ENCODE measurements at places on chromosomes 16 and 17.

- DNase-seq = no peak
Observed at GRCh38 chr17:72025113-72025512, 95.7 kb upstream of the SOX9 start.

DNA sequence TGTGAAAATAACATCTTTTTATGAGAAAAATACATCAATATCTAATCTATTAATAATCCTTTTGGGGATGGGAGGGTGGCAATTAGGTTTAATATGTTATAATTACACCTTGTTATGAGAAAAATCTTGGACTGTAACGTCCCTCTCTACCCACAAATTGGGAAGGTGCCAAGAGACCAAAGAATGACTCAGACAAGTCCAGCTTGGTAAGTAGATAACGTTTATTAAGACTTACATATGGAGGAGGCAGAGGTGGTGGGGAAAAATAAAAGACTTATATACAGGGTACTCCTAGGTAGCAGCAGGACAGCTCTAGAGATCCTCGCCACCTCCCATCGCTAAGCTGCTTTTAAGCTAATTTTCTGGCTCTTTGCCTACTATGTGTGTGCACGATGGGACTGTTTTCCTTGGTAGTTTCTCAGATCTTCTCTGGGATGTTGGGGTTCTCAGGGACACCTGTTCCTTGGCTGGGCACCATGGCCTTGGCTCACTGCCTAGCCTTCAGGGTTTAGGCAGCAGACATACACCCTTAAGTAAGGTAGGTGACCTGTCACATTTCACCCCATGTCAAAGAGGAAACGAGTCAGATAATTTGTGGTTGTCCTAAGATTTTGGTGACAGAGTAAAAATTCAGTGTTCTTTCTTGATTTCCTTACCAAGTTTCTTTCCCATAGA lies 31.5 kb downstream of the RBL2 start:
- no peak for DNase-seq

- no peak for DNase-seq
Observed at GRCh38 chr17:17516941-17517720, 20.9 kb upstream of the RASD1 start.

DNA sequence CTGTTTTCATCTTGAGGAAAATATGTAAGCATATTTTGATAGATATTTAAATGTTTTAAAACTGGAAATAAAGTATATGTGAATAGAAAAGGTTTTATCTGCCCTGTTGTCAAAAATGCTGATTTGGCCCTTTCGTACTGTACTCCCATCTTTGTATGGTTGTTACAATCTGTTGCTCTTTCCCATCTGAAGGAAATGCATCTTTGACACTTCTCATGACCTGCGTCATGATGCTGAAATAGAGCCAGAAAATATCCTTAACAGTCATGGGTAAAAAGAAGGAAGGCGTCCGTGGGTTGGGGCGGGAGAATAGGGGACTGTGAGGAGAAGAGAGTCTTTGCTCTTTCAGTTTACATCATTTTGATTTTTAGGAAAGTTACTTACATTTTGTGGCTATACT lies 327.7 kb downstream of the BCAS3 start:
- no peak for DNase-seq

DNA sequence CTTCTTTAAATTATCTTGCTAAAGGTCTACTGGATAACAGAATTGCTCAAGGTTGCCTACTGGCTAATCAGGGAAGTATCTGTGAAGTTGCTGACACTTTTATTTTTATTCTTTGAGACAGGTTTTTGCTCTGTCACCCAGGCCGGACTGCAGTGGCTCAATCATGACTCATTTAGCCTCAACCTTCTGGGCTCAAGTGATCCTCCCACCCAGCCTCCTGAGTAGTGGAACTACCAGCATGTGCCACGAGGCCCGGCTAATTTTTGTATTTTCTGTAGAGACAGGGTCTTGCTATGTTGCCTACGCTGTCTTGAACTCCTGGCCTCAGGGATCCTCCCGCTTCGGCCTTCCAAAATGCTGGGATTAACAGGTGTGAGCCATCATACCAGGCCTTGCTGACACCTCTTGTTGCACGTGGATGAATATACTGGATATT lies 43.1 kb downstream of the GLG1 start:
- DNase-seq = no peak

GRCh38 chr16:70378869-70379493 lies 32.3 kb downstream of the DDX19A start:
- DNase-seq = no peak

- no peak for DNase-seq
Observed at GRCh38 chr17:29240968-29241963, 5.4 kb upstream of the CRYBA1 start.

- DNase-seq = no peak
Observed at GRCh38 chr17:18121144-18121910, 12.8 kb downstream of the MYO15A start.

DNA sequence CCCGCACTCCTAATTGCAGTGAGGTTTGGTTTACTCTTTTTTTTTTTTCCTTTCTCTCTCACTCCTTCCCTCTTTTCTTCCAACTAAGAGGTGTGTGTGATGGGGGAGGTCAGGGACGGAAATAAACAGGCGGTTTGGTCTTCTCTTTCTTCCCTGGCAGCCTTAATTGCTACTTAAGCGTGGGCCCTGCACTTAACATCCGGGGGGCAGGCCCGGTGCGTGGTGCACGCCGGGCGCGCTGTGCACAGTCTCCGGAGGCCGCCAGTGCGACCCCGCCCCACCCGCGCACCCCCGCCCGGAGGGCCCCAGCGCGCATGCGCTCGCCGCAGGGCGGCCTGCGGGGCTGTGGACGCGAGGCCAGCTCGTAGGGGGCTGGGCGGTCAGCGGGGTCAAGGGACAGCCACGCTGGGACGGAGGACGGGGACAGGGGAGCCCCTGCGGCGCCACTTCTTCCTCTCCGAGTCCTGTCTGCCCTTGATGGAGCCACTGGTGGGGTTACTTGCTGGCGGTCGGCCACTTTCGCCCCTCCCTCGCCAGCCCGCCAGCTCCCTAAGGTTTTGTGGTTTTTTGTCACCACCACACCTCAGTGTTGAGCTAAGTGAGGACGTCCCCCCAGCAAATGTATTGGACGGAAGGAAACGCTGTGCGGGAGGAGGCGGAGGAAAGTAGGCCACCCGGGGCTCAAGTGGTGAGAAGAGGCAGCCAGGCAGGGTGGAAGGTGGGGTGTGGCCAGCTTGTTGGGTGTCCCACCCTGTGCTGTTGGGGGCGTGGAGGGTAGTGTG lies 120.9 kb downstream of the MRM1 start:
- peak; percentile 45 for DNase-seq

DNA sequence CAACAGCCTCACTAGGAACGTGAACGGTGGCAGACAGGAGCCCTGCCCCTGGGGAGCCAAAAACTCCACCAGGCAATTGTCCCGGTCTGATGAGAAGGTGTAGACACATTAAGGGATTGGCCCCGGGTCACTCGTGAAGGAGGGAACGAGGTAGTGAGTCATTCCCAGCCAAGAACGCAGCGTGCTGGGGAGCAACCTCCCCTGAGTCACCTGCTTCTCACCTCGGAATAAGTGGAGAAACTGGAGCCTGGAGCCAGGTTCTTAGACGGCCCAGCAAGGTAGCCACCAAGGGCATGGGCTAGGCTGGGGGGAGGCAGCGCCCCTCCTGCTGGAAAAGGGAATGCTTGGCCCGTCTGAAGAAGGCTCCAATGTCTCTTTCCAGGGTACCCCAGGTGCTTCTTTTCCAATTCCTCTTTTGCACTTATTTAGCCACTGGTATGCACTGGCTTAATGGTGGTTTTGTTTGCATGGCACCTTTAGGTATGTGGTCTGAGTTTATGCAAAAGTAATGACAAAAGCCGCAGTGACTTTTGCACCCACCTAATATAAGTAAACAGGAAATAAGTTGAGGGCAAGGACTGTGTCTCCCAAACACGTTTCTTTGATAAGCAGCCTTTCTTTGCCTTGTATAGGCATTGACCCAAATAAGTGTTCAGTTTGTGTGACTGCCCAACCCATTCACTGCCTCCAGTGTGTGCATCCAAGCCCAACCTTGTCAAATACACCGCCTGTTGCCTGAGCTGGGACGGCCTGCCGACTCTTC lies 1.8 kb upstream of the HELZ start:
- DNase-seq = no peak

DNA sequence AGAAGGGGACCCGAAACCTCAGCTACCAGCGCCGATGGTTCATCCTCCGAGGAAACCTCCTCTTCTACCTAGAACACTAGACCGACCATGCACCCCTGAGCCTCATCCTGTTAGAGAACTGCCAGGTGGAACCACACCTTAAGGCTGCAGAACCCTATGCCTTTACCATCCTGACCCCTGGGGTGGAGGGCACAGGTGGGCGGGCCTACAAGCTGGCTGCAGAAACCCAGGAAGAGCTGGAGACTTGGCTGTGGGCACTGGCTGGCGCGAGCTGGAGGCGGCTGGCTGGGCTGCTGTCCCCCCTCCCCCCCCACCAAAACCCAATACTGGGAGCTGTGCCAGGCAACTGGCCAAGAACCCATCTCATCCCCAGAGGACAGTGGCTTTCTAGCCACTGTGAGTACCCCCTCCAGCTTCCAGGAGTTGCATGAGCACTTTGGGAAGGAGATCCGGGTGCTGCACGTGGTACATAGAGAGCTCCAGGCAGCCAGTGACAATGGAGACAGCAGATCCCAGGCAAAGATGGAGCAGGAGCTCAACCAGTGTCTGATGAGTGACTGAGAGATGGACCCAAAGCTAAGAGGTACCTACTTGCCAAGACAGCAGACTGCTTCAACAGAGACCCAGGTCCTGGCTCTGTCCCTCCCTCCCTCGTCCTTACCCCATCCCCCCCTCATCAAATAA lies 1.4 kb upstream of the CD2BP2 start:
- no peak for DNase-seq

DNA sequence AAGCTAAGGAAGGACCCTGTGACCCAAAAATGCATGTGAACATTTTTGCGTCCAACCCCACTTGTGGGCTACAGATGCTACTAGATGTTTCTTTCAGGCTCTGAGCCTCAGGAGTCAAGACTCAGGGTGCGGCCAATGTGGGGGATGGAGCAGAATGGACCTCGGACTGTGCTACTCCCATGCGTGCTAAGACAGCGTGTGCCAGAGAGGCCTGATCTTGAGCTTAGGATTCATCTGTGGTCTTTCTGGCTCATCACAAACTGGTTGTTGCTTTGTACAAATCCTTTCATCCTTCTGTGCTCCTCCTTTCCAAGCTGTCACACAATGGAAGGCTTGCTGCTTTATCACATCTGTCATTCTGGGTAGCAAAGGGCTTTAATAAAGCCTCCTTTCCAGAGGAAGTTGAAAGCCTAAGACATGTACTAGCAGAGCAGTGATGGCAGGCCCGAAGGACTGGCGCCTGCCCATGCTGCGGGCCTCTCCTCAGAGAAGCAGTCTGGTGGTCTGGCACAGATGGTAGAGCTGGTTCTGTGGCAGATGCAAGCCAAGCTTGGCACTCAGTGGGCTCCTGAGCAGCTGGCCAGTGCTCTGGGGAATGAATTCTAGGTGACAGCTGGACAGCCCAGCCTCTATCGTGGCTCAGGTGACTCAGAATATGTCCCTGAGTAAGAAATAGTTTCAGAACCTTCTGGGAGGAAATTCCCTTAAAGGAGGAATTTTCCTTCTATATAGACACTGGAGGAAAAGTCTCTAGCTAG lies 27.8 kb downstream of the COG4 start:
- DNase-seq = no peak

GRCh38 chr16:57941016-57941664 lies 29.8 kb downstream of the CNGB1 start:
- no peak for DNase-seq

GRCh38 chr17:76240461-76241203 lies at the start of gene RNF157:
Gene RNF157, minus strand, starts transcription at chr17:76240493. Its CDS starts 253 bp downstream, at chr17:76240240.
- peak; percentile 76 for DNase-seq

DNA sequence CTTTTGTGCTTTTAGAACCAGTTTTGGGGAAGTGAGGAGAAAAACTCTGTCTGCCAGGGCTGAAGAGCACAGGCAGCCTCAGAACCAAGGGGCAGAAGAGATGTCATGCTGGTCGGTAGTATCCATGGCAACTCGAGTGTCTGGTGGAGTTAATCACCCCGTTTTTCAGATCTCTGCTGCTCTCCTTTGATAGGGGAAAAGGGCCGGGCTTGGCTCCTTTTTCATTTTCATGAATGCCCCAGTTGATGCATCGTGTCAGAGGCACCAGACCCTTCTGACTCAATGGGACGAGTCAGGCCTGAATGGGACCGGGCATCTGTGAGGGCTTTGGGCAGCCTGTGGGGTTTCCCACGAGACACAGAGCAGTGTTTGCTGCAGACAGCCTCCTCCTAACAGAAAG lies 304.6 kb downstream of the ABCC12 start:
- no peak for DNase-seq

- no peak for DNase-seq
Observed at GRCh38 chr17:78628547-78629435, 51.6 kb upstream of the DNAH17 start.

GRCh38 chr16:4327386-4328045 lies 11.6 kb downstream of the GLIS2 start:
- DNase-seq = no peak

DNA sequence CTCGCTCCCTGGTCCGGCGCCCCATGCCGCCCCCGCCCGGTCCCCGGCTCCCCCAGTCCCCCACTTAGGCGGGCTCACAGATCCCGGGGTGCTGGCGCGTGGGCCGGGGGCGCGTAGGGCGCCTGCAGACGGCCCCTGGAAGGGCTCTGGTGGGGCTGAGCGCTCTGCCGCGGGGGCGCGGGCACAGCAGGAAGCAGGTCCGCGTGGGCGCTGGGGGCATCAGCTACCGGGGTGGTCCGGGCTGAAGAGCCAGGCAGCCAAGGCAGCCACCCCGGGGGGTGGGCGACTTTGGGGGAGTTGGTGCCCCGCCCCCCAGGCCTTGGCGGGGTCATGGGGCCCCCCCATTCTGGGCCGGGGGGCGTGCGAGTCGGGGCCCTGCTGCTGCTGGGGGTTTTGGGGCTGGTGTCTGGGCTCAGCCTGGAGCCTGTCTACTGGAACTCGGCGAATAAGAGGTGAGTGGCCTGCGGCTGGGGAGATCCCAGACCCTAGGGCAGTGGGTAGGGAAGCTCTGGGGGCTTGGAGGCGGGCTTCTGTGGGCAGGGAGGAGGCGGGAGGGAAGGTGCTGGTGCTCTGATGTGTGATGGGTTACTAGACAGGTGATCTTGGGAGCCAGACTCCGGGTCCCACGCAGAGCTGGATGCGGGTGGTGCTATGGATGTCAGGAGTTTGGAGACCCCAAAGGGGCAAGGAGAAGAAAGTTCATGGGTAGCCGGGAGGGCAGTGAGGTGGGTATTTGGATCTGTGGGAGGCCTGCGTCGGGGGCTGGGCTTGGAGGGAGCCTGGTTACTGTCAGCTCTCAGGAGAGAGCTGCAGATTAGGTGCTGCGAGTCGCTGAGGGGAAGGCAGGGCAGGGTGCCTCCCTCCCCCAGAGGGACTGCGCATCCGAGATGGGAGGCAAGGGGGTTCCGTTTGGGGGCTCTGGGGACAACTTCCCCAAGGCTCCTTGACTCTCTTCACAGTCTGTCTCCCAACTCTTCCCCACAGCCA lies 560 bp downstream of the EFNB3 start:
- DNase-seq = no peak

All from T-helper 1 cell (primary cell).